CD8-positive, alpha-beta memory T cell (primary cell): ENCODE measurements at places on chromosomes 11 and 22. TPM values are rescaled to one million over a fixed set of nuclear protein-coding genes. Genes with fewer than 3 reads are reported as not detected.

DNA sequence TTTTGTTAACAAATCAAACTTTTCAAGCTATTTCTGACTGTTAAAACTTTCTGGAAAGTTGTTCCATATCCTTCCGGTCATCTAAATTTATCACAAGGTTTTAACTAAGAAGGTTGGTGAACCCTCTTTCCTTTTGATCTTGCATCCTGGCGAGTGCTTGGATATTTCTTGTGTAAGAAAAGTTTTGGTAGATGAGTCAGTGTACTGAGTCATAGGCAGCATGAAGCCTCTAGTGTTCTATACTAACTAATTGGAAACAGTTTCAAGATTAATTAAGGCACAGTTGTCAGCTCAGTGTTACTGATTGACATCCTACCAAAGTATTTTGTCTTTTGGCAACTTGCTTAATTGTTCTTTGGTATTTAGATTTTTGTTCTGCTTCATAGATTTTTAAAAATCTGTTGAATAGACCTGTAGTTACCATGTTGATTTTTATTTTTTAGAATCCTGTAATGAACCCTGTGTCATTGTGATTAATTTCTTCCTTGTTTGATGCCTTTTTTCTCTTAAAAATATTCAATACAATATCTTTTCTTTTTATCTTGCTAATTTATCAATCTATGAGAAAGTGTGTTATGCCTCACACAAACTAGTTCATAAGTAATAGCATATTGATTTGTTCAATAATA is 38.0 kb downstream of the METTL15 start:
- no peak for DNase-seq

- DNase-seq: no peak
Measured at GRCh38 chr11:36012979-36013378, 69.1 kb downstream of the LDLRAD3 start.

The RTN4R gene
- 2.7 TPM for total RNA-seq

The PYGM gene
- total RNA-seq: 2.2 TPM
